ENCODE measurements at places on chromosomes 3 and 15.

- no peak for DNase-seq
These were observed 5.3 kb upstream of the ZNF770 start for GRCh38 chr15:34993412-34993811.

DNA sequence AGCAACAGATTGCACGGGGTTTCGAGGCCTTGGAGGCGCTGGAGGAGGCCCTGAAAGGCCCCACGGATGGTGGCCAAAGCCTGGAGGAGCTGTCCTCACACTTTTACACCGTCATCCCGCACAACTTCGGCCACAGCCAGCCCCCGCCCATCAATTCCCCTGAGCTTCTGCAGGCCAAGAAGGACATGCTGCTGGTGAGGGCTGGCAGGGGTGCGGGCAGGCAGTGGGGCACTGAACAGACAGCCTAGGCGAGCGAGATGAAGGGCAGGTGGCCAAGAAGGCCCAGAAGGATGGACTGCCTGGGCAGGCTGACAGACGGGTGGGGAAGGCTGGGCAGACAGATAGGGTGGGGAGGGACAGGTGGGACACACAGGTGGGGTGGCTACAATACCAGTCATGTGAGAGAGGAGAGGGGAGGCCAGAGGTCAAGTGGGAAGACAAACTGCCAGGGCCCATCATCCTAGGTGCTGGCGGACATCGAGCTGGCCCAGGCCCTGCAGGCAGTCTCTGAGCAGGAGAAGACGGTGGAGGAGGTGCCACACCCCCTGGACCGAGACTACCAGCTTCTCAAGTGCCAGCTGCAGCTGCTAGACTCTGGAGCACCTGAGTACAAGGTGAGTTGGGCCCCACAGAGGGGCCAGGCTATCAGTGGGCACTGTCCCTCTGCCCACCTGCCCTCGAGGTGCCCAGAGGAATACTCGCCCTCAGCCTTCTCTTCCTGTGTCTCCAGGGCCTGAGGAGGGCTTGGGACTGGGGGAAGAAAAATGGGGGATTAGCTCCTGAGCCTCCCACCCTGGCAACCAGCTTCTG, 3.1 kb downstream of the PARP3 start:
- DNase-seq: no peak

GRCh38 chr3:177641206-177641605, 443.9 kb upstream of the TBL1XR1 start:
- DNase-seq: no peak

GRCh38 chr3:46846624-46847542, 16.4 kb downstream of the MYL3 start:
- DNase-seq: no peak

- no peak for DNase-seq
These were observed 683.7 kb downstream of the TBL1XR1 start for GRCh38 chr3:176513604-176514003.

GRCh38 chr3:98501863-98502576, 4.5 kb downstream of the OR5K2 start:
- DNase-seq: no peak

DNA sequence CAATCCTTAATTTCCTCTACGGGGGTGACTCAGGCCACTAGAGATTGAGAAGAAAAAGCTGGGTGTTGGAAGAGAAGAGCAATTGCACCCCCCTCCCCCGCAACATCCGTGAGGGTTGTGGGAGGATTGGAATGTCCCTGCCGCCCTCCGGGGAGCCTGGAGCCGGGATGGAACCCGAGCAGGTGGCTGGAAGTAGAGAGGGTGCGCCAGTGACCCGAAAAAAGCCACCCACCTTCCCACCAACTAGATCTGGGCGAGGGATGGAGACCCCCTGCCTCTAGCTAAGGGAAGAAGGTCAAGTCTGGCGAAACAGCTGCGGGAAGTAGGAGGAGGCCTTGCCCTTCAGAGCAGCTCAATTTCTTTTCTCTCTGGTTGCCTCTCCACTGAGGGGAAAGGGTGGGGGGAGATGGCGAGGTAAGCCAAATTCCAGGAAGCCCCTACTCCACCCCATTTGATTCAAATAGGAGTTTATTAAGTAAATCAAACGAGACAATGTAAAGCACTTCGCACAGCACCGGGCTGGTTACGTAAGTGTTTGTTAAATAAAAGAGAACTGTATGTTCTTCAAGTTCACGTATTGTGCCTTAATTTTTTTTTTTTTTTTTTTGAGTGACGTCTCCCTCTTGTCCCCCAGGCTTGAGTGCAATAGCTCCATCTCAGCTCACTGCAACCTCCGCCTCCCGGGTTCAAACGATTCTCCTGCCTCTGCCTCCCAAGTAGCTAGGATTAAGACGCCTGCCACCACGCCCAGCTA, 1.1 kb upstream of the WWTR1 start:
- DNase-seq: no peak

DNA sequence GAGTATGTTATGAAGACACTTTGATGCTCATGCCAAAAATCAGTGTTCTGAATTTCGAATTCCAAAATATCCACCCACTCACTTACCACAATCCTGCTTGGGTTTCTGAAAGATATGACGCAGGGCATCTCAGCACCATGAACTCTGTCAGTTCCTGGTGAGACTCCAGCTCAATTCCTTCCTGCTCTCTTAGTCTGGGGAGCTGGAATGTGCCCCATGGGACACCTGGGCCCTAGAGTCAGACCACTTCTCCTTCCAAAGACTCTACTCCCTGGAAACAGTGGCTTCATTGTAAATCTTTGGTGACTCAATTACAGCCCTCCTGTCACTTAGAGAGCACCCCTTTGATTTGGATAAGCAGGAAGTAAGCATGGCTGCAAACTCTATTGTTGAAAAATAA, 50.5 kb downstream of the CD86 start:
- DNase-seq: no peak

DNA sequence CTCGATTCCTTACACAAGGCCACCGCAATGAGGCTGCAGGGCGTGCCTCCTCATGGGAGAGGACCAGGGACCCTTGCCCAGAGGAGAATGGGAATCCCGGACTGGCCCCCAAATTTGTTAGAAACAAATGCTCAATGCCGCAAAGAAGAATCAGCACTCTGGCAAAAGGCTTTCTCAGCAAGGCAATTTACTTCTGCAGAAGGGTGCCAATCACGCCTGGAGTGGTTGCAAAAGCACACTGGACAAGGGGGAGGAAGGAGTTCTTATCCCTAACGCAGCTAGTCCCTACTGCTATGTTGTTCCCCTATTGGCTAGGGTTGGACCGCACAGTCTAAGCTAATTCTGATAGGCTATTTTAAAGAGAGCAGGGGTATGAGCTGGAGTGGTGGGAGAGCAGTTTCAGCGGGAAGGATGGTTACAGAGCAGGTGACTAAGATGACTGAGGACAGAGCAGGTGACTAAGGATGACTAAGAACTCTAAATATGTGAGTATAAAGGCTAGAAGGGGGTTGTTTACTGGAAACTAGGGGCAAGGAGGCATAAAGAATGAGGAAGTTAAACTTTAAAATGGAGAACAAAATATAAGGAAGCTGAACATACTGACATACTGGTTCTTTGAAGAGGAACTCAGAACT, 48.5 kb downstream of the KATNBL1 start:
- DNase-seq: no peak

- no peak for DNase-seq
These were observed 309.1 kb upstream of the C2CD4B start for GRCh38 chr15:62474021-62474770.

DNA sequence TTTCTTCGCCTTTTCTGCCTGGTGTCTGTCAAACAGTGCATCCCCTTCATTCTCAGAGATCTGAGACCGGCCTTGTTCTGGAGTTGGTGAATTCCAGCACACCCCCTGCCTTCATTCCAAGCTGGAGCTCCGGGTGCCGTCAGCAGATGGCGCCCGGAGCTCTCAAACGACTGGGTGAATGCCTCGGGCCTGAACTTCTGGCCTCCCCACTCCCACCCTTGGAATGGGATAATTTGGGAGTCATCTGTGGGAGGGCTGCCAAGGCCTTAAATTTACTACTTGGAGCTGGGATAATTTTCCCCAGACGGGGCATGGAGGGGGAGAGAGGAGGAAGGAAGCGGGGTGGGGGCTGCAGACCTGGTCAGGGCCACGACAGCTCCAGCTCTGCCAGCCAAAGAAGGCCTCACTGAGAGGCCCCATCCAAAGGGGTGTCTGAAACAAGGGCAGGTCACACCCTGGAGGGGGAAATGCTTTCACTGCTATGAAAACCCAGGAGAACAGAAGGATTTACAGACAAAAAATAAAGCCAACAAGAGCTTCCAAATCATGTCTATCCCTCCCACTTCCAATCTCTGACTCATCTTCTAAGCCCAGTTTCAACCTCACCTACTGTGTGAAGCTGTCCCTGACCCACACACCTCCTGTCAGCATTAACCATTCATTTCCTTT, 187.9 kb downstream of the OPA1 start:
- peak; percentile 48 for DNase-seq

GRCh38 chr15:56176996-56177395, 66.7 kb downstream of the RFX7 start:
- DNase-seq: no peak

- no peak for DNase-seq
These were observed 107.3 kb downstream of the HERC1 start for GRCh38 chr15:63726491-63726890.

- DNase-seq: no peak
These were observed 164.0 kb upstream of the TBL1XR1 start for GRCh38 chr3:177361081-177361938.

DNA sequence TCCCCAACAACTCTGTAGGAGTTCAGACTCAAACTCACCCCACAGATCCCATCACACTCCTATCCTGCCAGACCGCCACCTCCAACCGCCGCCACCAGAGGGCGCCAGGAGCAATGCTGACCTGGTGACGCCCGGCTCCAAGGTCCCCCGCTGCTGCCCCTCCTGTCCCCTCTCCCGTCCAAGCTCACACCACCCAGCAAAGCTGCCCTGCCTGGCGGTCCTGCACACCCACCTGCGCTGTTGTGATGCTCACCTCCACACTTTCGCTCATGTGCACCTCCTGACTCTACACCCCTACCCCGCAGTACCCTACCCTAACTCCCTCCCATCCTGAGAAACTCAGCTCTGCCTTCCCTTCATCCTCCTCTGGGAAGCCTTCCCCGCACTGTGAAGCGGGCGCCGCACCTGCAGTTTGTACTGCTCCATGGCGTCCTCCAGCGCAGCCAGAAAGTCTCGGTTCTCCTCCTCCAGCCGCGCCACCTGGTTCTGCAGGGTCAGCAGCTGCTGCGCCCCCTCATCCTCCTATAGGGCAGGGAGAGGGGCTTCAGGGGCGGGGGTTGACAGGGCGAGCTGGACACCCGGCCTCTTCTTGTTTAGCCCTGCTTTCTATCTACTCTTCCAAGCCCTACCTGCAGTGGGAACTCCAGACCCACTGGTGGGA, 7.9 kb downstream of the KIF7 start:
- peak; percentile 4 for DNase-seq

DNA sequence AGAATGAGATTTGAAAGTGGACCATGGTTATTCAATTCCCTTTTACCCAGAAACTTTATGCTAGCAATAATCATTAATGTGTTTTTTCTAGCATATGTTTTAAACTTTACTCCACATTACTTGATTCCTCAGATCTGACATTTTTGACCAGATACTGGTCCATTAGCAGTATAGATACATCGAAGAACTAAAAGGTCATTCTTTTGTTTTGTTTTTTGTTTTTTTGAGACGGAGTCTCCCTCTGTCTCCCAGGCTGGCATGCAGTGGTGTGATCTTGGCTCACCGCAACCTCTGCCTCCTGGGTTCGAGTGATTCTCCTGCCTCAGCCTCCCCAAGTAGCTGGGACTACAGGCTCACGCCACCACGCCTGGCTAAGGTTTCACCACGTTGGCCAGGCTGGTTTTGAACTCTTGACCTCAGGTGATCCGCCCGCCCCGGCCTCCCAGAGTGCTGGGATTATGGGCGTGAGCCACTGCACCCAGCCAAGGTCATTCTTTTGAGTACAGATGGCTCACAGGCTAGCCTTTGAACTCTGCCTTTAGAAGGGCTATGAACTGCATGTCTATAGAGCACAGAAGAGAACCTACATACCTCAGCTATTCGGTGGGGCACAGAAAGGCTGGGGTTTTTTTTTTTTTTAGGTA, 28.6 kb downstream of the CHP1 start:
- no peak for DNase-seq

- no peak for DNase-seq
These were observed 5.2 kb downstream of the MAGI1 start for GRCh38 chr3:66033241-66034138.

DNA sequence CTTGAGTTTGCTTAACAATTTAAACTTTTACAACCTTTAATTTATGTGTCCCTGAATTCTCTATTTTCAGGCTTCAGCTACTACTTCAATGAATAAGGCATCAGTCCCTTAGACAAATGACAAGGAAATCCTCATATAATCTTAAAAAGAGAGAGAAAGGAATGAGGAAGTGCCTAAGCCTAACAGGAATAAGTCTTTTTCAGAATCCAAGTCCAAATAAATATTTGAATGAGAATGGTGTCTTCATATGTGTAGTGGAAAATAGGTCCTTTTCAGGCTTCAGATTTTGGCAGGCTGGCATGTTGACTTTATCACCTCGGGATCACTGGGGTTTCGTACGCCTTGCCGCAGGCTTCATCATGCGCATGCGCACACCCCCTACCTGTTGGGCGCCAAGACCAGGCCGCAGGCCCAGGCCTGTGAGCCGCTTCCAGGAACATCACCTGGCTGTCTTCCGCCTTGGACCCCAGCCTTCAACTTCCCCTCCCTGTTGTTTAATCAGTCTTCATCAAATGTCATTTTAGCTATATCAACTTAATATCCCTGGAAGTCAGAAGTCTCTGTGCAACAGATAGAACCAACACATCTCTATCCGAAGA, 334.5 kb downstream of the SOX2 start:
- no peak for DNase-seq

GRCh38 chr3:65664931-65665330, 373.8 kb downstream of the MAGI1 start:
- DNase-seq: no peak

GRCh38 chr15:95609096-95609495, 721.4 kb upstream of the NR2F2 start:
- no peak for DNase-seq

DNA sequence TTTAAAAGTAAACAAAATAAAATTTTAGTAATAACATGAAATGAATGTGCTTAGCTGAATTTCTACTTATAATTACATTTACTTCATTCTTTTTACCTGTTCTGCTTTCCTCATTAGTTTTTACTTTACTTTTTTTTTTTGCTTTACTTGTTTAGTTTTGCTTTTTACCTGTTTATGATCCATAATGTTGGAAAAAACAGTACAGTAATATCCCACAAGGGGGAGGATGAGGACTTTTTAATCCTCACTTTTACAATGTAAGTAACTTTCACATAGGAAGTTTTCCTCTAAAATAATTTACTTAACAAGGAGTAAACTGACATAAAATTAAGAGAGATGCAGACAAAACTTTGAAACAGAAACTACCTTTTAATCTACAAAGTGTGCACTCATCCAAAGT, 268.7 kb downstream of the TBC1D5 start:
- no peak for DNase-seq

DNA sequence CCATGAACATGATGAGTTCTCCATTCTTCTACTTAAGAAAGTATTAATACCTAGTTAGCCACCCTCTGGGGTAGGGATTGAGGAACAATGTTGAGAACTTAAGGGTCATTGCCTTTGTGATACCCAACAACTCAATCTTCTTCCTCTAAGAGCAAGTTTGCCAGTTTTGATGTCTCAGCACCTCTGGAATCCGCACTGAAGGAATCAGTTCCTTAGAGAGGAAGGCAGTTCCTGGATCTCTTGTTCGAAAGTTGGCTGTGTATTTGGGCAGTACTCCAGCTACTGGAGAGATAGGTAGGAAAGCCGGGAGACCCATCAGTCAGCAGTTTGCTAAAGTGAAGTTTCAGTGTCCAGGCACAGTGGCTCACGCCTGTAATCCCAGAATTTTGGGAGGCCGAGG, 35.6 kb upstream of the MTHFS start:
- no peak for DNase-seq

Data from NCI-H1694 treated with DMSO at 0.1 percent for 48 hours (cell line).